ENCODE measurements at places on chromosomes 11 and 22.

GRCh38 chr11:1052133-1053011, 15.9 kb upstream of the MUC6 start:
- DNase-seq = no peak

GRCh38 chr11:35237860-35238715, 99.1 kb downstream of the CD44 start:
- DNase-seq = no peak

- no peak for DNase-seq
These were observed 527.5 kb downstream of the CNTN5 start for GRCh38 chr11:99548264-99548663.

GRCh38 chr22:50604256-50605001, 3.8 kb downstream of the MAPK8IP2 start:
- DNase-seq = no peak

GRCh38 chr11:63882555-63883242, 34.3 kb downstream of the RCOR2 start:
- DNase-seq = no peak

DNA sequence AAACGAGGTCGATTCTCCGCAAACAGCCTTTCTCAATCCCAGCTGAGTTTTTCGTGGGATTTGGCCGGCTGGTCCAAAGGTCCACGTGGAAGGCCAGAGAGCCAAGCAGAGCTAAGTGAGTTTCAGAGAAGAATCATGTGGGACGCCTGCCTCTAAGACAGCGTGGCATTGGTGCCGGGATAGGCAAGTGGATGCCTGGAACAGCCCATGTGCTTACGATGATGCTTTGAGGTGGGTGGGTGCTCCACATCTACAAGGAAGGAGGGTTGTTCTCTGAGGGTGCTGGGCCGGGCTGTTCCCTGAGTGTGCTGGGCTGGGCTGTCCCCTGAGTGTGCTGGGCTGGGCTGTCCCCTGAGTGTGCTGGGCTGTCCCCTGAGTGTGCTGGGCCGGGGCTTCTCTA, 41.4 kb downstream of the MUC2 start:
- DNase-seq = no peak

- no peak for DNase-seq
These were observed 395.2 kb downstream of the TBC1D22A start for GRCh38 chr22:47157486-47158270.

GRCh38 chr22:19341500-19341899, 50.0 kb upstream of the CLTCL1 start:
- DNase-seq = no peak

DNA sequence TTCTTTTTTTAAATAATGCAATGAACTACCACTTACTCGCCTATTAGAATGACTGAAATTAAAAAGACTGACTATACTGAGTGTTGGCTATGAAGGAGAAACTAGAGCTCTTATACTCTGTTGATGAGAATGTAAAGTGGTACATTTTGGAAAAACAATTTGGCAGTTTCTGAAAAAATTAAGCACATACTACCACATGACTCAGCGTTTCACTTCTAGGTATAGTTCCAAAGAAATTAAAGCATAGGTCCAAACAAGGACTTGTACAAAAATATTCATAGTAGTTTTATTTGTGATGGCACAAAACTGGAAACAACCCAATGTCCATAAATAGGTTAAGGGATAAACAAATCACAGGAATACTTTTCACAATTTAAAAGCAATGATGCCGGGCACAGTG, 22.4 kb upstream of the SLC29A2 start:
- DNase-seq = no peak

Measured in AG04450 (cell line).